ENCODE measurements at places on chromosomes 12 and 14.

- DNase-seq = no peak
Measured at GRCh38 chr12:113186033-113186365, 478 bp downstream of the RITA1 start.

- DNase-seq = no peak
Measured at GRCh38 chr12:89733579-89734201, 25.1 kb upstream of the ATP2B1 start.

DNA sequence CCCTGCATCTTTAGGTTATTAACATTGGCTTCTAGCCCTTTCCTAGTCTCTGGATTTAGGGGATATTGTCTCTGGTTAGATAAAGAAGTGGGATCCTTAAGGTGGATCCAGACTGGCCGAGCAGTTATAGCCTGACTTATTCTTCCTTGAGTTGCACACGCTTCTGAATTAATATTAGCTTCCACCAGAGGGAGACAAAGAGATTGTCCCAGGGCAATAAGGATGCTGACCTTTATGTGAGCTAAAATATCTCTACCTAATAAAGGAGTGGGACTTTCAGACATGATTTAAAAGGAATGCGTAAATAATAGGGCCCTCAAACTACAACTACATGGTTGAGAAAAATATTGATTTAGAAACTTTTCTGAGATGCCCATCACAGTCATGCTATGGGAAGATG, 139.7 kb downstream of the SLCO1B3 start:
- no peak for DNase-seq

GRCh38 chr12:122811777-122812176, 23.5 kb upstream of the HIP1R start:
- DNase-seq = no peak

All from stimulated activated CD4-positive, alpha-beta T cell treated with anti-CD3 and anti-CD28 coated beads, Interleukin-1b, Interleukin-23, amount 100 ng/mL, for 1 hour (primary cell).